ENCODE measurements at places on chromosomes 7 and 10. TPM values are rescaled to one million over a fixed set of nuclear protein-coding genes. Genes with fewer than 3 reads are reported as not detected.

DNA sequence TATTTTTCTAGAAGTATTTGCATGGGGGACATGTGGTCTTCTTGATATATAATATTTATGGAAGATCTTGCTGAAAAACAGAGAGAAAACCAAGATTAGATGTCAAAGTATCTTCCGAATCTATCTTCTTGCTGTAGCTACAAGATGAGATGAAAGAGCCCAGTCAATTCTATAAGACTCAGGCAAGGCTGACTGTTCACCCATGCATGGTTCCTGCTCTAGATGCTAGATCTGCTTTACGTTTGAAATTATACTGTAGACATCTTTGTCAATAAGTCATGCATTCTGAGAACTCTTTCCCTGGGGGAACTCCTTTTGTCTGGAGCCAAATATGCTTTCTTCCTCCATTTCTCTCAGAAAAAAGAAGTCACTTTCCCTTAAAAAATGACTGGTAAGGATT lies 1292.0 kb downstream of the XPNPEP1 start:
- no peak for DNase-seq

GRCh38 chr7:99369767-99370391 lies 4.7 kb upstream of the ARPC1B start:
- DNase-seq, result no peak

GRCh38 chr7:1975581-1975980 lies 257.2 kb downstream of the MAD1L1 start:
- no peak for DNase-seq

DNA sequence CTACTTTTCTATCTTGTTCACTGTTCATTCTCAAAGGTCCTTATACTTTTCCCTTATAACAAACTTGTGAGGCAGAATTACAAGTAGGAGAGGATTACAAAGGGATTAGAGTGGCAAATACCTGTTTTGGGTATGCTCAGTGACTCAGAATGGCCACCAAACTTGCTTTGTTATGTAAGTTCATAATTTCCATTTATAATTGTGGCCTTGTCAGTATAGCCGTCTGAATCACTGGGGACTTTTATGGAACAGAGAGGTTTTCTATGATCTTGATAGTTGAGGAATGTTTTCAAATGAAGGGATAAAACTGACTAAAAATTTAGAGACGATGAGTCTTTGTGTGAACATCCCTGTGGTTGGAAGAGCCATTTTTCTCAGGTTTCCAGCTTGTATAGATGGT lies 116.2 kb downstream of the SND1 start:
- DNase-seq, result no peak

- peak; percentile 66 for DNase-seq
Measured at GRCh38 chr10:50593523-50594376, 30.0 kb downstream of the SGMS1 start.

GRCh38 chr10:2731940-2732339 lies 335.4 kb upstream of the PFKP start:
- no peak for DNase-seq

DNA sequence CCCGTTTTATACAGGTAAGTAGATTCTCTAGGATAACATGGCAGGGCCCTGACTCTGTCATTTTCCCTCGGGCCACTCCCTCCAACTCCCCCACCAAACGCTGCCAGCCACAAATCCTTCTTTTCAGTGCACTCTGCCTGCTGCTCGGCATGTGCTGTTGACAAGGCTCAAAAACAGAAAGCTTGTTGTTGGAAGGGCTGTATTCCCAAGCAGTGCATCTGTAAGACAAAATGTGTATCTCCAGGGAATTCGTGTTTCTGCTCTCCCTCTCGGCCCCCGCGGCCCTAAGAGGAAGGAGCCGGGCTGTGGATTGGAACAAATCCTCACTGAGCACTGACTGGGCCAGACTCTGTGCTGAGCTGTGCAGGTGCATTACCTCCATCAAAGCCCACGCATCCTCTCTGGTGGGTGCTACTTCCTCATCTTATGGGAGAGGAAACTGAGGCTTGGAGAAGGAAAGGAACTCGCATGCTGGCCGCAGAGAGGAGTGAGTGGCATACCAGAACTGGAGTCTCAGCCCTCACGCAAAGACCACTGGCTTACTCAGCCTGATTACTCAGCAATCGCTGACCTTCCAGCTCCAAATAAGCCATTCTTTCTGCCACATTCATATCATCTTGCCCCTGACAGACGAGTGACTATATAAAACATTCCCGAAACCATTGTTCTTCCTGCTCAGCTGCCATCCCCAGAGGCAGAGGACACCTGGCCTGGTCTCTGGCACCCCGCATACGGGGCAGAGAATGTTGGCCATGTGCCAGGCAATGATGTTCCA lies 33.5 kb upstream of the ENO4 start:
- DNase-seq, result no peak

- no peak for DNase-seq
Measured at GRCh38 chr10:89975771-89976170, 274.4 kb downstream of the KIF20B start.

- no peak for DNase-seq
Measured at GRCh38 chr7:2644562-2645273, 12.9 kb downstream of the TTYH3 start.

DNA sequence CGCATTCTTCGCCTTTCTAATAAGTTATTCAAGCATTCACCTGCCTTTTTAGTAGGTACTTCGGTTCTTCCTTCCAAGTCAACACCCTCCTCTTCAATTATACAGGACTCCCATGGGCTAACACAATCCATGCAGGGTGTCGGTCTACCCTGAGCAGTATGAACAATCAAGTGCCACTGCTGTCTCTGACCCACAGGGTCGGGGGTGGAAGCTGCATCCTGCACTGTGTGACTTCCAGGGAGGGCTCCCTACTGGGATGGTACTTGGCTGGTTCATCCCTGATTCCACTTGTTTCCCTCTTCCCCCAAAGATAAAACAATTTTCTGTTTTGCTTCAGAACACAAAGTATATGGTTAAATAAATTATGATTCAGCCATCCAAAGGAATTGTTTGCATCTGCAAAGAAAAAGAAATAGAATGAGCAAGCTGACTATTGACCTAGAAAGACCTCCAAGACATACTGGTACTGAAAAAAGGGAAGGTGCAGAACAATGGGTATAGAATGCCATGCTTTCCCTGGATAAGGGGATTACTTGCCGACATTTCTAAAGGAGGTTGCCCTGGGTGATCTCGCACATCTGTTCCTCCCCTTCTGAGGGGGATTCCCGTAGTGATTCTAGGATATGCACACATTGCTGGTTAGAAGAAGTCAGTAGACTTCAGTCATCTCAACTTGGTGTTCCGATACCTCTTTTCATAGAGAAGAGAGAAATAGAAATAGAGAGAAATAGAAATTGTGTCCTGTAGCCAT lies 89.1 kb upstream of the AGR3 start:
- DNase-seq, result peak; percentile 35

- DNase-seq, result no peak
Measured at GRCh38 chr7:84912018-84912417, 274.8 kb downstream of the SEMA3D start.

DNA sequence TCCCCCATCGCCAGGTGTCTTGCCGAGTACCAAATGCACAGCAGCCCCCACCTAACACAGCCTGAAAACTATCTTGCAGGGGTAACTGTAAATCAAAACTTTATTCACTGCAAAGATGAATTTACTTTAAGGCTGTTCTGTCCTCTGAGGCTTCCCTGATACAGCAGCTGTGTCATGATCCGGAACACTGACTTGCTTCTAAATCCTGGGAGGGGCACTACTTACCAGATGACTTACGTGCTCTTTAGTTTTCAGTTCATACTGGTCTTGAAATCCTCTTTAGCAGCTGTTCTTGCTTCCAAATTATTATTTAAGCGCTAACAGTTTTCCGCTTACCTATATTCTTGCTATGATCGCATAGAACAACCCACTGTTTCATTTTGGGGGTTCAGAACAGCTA lies 4.9 kb downstream of the DYNC1I1 start:
- no peak for DNase-seq

CUBN gene
- total RNA-seq, result 0.16 TPM

ALOX5 gene
- not detected for total RNA-seq

C7orf57 gene
- 0.34 TPM for total RNA-seq

GIMAP7 gene
- not detected for total RNA-seq

GJC3 gene
- not detected for total RNA-seq

HNRNPF gene
- total RNA-seq, result 237 TPM

CRPPA gene
- total RNA-seq, result 4.4 TPM

CUZD1 gene
- total RNA-seq, result 2.0 TPM
